LHCN-M2 (cell line): ENCODE measurements at places on chromosomes 4 and X.

- DNase-seq: no peak
These were observed 116.0 kb downstream of the MXRA5 start for GRCh38 chrX:3230496-3230895.

DNA sequence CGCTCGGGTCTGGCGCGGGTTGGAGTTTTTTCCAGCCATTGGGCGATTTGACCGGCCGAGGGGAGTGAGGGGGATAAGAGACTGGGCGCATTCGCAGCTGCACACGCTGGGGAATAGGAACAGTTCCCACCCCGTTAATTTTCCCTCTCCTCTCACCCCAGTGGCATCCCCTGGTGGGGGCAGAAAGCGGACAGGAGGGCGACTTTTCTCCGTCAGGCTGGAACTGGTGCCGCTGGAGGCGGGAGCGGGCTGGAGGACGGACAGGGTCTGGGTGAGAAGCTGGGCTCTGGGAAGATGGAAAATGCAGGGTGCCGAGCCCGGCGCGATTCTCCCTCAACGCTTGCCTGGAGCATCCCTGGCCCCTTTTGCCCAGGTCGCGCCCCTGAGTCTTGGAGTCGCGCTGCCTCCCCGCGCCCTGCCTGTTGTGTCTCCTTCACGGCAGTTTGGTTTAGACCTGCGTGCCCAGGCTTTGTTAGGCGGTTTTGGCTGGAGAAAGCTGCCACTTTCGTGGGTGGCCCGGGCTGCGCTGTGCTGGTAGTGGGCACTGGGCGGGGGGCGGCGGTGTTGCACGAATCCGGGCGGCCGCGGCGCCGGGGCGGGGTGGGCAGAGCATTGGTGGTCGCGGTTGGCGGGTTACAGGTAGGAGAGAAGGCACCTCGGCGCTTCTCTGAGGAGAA is 2.0 kb downstream of the ADGRL3 start:
- no peak for DNase-seq

GRCh38 chr4:48033825-48034413 is 17.3 kb downstream of the NIPAL1 start:
- peak; percentile 28 for DNase-seq

DNA sequence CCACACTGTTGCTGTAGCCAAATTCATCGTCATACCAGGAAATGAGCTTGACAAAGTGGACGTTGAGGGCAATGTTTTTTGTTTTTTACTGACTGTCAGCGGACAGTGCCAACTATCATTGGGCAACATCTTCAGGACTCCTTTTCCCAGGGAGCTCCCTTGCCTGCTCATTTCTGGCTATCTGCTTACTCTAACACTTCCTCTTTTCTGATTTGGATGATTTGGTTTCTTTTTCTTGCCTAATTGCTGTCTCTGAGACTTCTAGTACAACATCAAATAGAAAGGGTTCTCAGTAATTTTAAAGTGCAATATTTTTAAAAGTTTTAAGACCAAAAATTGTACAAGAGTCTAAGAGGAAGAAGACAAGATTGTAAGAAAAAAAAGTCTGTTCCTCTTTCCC is 92.0 kb upstream of the KLHL4 start:
- DNase-seq: no peak

DNA sequence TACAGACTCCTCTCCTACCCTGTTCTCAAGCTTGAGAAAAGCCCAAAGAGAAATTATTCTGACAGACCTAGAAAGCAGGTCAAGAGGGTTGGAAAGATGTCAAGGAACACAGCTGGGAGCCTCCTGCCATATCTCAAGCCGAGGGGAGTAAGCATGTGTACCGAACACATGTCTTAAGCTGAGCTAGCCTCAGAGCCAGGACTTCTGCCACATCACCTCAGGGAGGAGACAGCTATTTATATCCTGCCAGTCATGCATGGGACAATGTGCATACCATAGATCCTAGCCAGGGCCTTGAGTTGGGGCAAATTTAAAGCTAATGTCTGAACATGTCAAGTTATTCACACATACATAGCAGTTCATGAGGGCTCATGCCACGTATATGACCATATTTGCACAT is 11.8 kb downstream of the TMEM31 start:
- peak; percentile 19 for DNase-seq

- peak; percentile 97 for DNase-seq
These were observed 404.6 kb upstream of the FAT1 start for GRCh38 chr4:187128222-187128621.

GRCh38 chr4:125749354-125749753 is 434.6 kb downstream of the FAT4 start:
- DNase-seq: no peak

GRCh38 chrX:66410806-66411205 is 228.1 kb downstream of the EDA2R start:
- DNase-seq: no peak

- no peak for DNase-seq
These were observed 504.6 kb downstream of the PRR32 start for GRCh38 chrX:127324128-127324527.

DNA sequence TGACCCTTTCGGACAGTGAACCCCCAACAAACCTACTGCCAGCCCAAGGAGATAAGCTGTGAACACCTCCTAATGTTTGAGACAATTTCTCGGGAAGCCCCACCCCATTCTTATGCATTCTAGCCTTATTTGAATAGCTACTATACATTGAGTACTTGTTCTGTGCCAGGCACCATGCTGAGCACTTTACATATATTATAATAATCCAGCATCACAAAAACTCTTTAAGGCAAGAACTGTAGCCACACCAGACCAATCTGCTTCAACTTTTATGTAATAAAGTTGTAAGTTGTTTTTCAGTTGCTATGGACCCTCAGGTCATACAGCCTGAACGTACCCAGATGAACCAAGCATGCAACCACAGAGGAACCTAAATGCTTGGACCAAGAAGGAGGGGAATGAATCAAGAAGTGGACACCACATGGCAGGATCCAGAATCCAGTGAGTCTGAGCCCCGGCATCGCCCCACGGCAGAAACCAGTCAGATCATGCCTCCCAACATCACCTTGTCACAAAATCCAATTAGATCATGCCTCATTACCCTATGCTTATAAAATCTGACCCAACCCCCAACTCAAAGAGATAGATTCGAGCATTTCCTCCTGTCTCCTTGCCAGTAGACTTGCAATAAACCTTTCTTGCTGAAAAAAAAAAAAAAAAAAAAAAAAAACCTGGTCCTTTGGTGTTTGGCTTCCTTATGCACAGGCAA is 225.0 kb downstream of the QDPR start:
- no peak for DNase-seq

- DNase-seq: no peak
These were observed 514.6 kb upstream of the KLHL4 start for GRCh38 chrX:87003031-87003430.

GRCh38 chr4:186810613-186811150 is 87.0 kb upstream of the FAT1 start:
- DNase-seq: no peak

DNA sequence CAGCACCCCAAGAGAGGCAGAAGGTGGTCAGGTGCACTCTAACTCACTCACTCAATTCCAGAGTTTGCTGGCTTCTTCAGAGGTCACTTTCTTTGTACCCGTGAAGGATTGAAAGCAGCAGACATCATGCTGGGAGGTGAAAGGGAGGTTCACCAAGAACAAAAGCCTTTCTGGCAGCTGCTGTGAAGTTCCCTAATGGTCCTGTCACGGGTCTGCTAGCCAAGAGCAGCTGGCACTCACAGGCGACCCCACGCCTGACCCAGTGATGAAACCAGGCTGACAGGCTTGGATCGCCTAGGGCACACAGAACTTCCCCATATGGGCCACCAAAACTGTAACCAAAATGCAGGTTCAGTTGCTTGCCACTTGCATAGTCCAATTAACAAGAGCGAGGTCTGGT is 11.8 kb downstream of the NUDT11 start:
- peak; percentile 3 for DNase-seq

DNA sequence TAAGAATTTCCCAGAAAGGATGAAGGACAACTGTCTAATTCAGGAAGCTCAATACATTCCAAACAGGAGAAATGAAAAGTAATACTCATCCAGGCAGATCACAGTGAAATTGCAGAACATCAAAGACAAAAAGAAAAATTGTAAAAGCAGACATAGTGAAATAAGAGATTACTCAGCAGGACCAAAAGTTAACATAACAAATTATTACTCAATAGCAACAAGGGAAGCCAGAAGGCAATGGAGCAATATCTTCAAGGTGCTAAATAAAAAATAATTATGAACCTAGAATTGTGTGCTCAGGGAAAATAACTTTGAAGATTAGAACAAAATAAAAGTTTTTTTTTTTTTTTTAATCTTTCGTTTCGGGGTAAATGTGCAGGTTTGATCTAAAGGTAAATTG is 30.5 kb upstream of the ENPP6 start:
- no peak for DNase-seq

DNA sequence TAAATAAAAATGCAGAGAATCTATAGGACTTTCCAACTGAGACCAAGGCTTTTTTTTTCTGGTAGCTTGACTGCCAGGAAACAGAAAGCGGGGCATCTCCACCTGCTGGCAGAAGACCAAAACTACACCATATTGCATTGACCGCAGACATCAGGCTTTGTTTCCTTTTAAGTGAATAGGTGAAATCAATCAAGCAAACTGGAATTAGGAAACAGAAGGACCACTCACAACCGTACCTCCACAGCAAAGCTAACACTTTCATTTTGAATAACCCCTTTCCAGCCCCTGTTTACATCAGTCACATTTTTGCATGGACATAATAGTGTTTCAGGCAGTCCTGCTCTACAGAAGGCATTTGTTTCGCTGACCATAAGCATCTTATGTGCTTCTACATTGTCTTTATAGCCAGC is 218.2 kb downstream of the IDS start:
- peak; percentile 36 for DNase-seq
